ENCODE measurements at places on chromosomes 7 and 10. TPM values are rescaled to one million over a fixed set of nuclear protein-coding genes. Genes with fewer than 3 reads are reported as not detected.

DNA sequence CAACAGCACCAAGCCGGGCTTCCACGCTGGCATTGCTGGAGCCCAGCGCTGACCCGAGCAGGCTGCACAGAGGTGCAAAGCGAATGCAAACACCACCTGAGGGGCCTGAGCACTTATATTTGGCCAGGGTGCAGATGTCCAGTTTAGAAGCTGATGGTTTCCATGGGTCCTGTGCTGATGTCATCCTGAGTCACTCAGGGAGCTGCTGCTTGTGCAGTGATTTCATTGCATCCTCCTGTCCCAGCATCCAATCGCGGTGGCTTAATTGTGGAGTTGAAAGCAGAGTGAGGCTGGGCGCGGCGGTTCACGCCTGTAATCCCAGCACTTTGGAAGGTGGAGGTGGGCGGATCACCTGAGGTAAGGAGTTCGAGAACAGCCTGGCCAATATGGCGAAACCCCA lies 410.2 kb upstream of the KLF6 start:
- DNase-seq = peak; percentile 13

DNA sequence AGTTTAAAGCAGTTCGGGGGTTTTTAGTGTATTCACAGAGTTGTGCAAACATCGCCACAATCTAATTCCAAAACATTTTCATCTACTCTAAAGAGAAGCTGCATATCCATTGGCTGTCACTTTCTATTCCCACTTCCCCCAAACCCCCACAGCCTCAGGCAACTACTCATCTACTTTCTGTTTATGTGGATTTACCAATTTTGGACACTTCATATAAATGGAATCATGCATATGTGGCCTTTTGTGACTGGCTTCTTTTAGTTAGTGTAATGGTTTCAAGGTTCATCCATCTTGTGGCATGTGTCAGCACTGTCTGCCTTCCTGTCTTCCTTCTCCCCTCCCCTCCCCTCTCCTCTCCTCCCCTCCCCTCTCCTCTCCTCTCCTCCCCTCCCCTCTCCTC lies 78.5 kb upstream of the FZD1 start:
- DNase-seq = no peak

GRCh38 chr7:151592868-151593486 lies 73.3 kb upstream of the RHEB start:
- peak; percentile 93 for DNase-seq

The TMEM229A gene
- total RNA-seq = not detected

DNA sequence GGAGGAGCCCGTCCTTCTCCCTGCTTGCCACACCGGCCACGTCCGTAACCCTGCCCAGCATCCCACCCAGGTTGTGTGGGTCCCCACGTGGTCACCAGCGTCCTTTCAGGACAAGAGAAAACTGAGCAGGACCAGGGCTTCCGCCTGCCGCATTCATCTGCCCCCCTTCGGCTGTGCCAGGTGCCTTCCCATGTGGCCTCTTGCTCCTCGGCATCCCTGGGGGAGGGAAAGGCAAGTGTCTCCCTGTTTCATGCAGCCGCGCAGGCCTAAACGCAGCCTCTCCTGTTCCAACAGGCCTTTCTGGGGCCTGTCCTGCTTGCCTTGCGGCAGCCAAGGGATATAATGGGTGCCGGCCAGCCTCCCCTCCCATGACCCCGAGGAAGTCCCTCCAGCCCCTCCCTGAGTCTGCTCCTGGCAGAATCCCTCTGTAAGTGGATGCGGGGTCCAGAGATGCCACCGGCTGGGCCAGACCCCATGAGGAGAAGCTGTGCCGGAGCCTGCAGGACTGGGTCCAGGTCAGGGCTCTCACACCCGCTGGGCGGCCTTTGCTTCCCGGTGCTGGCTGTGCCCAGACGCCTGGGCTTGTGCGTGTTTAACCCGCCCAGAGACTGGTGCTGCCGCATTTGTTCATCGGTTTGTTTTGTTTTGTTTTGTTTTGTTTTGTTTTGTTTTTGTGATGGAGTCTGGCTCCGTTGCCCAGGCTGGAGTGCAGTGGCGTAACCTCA lies 23.1 kb downstream of the SHH start:
- DNase-seq = no peak

The ARID5B gene
- total RNA-seq = 16.1 TPM

The NEUROG3 gene
- not detected for total RNA-seq

- no peak for DNase-seq
These were observed 836 bp downstream of the DPYSL4 start for GRCh38 chr10:132187430-132188138.

GRCh38 chr10:12782537-12782936 lies 219.0 kb downstream of the CCDC3 start:
- peak; percentile 67 for DNase-seq

GRCh38 chr10:112956631-112957350 lies 6.7 kb downstream of the TCF7L2 start:
- peak; percentile 33 for DNase-seq

DNA sequence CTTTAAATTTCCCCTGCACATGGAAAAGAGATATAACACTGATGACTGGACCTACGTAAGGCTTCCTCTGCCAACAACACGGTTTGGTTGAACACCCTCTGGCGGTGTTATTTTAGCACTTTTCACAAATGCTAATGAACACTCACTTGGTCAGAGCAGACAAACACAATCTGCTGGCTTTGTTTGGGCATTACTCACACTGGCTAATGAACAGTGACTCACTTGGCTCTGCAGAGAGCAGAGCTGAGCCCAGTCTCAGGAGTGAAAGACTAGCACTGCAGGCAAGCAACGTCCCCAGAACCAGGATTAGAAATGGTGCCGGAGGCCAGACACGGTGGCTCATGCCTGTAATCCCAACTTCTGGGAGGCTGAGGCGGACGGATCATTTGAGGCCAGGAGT lies 430.8 kb downstream of the PLXNA4 start:
- DNase-seq = peak; percentile 95

GRCh38 chr10:25226775-25227682 lies 52.2 kb downstream of the GPR158 start:
- peak; percentile 63 for DNase-seq

The GNGT1 gene
- not detected for total RNA-seq

The DMBT1 gene
- not detected for total RNA-seq

- DNase-seq = no peak
These were observed 126.8 kb downstream of the SKIDA1 start for GRCh38 chr10:21398563-21399231.

DNA sequence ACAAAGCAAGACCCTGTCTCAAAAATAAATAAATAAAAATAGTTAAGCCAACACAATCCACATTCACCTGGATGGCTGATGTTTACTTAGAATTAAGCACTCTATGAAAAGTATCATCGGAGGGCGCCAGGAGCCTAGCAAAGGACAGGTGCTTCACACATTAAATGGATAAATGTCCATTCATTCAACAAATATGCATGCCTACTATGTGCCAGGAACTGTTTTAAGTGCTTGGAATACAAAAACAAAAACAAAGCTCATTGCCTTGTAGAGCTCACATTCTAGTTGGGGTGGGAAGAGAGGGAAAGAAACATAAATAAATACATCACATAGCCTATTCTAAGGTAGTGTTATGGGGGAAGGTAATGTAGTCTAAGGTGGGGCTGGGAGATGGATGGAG lies 4.1 kb downstream of the BAIAP2L1 start:
- DNase-seq = no peak

GRCh38 chr7:106041140-106041717 lies 70.9 kb downstream of the SYPL1 start:
- peak; percentile 68 for DNase-seq

- no peak for DNase-seq
These were observed 37.7 kb downstream of the CDK6 start for GRCh38 chr7:92798517-92799249.

DNA sequence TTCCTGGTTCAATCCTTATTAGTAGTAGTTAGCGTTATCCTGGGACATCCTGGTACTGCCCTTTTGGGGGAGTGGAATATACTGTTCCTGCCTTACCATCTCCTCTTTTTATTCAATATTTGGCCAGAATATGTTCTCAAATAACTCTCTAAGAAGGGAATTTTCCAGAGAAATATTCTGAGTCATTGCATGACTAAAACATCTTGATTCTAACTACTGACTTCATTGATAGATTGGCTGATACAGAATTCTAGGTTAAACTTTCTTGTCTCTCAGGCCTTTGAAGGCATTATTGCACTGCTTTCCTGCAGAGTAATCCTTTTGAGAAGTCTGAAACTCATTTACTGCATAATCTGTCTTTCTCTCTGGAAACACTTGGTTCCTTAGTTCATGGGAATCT lies 275.5 kb upstream of the DGKB start:
- no peak for DNase-seq

The ELN gene
- 5.4 TPM for total RNA-seq

GRCh38 chr7:27784399-27785053 lies 44.6 kb downstream of the TAX1BP1 start:
- DNase-seq = peak; percentile 74

- DNase-seq = no peak
These were observed 188.0 kb downstream of the TAX1BP1 start for GRCh38 chr7:27928001-27928400.

- DNase-seq = no peak
These were observed 191.3 kb upstream of the GALNT17 start for GRCh38 chr7:70940597-70940996.

DNA sequence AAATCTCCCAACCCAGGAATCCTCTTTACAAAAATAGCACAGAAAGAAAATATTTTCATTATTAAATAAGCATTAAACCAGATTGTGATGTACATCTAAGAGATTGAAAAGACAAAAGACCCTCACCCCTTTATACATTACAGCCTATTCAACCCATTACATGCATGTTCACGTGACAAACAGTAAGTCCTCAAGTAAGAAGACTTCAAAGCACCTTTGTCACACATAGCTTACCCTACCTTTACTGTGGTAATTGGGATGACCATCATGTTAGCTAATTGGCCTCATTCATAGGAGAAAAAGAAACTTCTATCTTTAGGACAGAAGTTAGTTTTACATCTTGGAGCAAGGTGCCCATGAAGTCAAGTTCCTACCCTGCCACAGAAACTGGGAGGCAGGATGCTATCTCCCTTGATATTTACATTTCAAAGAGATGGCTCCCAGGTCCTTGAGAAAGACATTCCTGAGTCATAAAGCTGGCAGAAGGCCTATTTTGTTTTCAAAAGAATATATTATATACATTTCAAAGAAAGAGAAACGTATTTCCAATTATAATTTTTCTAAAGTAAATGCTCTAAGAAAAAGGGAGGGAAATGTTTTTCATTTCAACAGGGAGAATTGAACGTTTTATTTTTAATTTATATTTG lies 48.1 kb downstream of the GNAI1 start:
- no peak for DNase-seq

DNA sequence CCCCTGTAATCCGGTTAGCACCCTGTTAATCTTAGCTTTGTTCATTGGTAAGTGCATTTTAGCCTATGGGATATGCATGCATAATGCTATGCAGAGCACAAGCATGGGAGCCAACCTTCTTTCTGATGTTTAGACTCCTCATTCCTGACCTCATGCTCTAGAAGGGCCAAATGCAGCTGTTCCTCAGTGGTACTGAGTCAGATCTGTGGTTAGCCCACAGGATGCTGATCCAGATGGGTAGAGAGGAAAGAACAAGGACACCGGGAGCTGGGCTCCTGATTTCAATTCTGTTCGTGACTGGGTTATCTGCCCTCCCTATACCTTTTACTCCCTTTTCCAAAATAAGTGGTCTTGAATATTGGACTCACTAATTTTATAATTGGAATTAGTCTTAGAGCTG lies 31.7 kb upstream of the C10orf90 start:
- DNase-seq = no peak

GRCh38 chr10:32408690-32409089 lies 37.2 kb upstream of the CCDC7 start:
- no peak for DNase-seq

GRCh38 chr10:98920807-98921206 lies 314.8 kb downstream of the HPSE2 start:
- DNase-seq = no peak

GRCh38 chr7:125966278-125967048 lies 1036.8 kb upstream of the POT1 start:
- no peak for DNase-seq

The HPSE2 gene
- total RNA-seq = not detected

- DNase-seq = no peak
These were observed 187.1 kb downstream of the KIF20B start for GRCh38 chr10:89888321-89889070.

The SLC29A3 gene
- total RNA-seq = 2.6 TPM

The EMX2 gene
- total RNA-seq = 0.09 TPM

Data from dermis blood vessel endothelial cell (primary cell).